Fibroblast of skin of left biceps (primary cell): ENCODE measurements at places on chromosomes 4 and X.

DNA sequence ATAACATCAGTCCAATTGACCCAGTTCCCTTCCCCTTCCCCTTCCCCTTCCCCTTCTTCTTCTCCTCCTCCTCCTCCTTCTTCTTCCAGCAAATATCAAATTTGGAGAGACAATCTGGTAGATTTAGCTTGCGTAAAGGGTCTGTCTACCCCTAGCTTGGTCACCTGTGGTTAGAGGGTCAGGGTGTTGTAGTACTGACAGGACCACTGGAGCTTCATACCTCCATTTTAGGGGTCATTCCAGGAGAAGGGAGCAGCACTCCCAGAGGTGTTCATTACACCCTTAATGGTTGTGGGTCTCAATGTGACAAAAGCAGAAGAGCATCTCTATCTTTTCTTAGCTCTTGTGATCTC lies 3.7 kb upstream of the FGB start:
- DNase-seq: no peak

DNA sequence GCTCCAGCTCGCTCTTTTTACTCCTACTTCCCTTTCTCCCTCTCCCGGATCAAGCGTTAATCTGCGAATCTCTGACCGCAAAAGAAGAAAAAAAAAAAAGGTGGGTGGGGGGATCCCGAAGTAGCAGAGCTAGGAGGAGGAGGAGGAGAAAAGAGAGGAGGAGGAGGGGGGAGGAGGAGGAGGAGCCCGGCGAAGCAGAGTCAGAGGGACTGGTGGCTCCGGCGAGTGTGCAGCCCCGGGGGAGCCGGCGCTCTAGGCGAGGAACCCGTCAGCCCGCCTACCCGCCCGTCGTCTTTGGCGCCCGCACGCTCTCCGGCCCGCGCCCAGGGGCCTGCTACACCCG lies at the start of gene NHSL2:
NHSL2 (plus strand) TSS at position 203 of the 343 bp plus-strand sequence.
- DNase-seq: no peak

- no peak for DNase-seq
These were observed 96.5 kb downstream of the HDAC8 start for GRCh38 chrX:72475952-72476668.

DNA sequence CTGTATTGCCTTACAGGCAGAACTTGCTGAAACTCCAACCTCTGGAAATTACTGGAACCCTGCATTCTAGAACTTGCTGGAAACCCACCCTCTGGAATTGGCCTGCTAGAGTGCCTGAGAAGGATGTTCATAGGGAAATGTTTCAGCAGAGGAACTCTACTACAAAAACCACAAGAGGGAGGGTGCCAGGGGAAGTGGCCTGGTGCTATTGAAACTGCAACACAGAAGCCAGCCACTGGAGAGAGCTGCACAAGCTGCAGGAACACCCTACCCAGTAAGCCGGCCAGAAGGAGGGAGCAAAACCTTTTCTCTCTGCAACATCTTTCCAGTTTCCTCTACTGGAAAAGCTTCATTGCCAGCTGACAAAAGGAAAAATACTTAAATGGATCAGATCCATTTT lies 2.5 kb upstream of the BRWD3 start:
- no peak for DNase-seq

GRCh38 chr4:37662861-37663390 lies 23.2 kb downstream of the RELL1 start:
- DNase-seq: no peak

DNA sequence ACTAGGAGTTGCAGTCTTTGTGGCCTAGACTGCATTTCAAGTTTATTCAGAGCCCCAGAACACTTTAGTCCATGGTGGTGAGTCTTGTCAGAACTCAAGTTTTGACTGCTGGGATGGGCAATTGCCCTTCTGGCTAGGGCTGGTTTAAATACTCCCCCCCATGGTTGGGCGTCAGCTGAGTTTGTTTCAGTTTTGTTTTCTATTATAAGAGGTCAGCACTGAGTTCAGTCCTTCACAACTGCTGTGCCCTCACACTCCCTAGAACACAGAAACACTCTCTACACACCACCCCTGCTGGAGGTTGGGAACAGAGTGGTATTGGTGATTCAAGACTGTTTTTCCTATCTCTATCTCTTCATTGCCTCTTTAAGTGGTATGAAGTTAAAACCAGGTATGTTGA lies 217.0 kb downstream of the GUCY2F start:
- DNase-seq: no peak

GRCh38 chr4:171981185-171981584 lies 168.0 kb downstream of the GALNTL6 start:
- DNase-seq: no peak

- no peak for DNase-seq
These were observed 91.5 kb downstream of the PJA1 start for GRCh38 chrX:69073721-69074120.

GRCh38 chr4:183354219-183354618 lies 32.0 kb upstream of the CLDN24 start:
- no peak for DNase-seq

DNA sequence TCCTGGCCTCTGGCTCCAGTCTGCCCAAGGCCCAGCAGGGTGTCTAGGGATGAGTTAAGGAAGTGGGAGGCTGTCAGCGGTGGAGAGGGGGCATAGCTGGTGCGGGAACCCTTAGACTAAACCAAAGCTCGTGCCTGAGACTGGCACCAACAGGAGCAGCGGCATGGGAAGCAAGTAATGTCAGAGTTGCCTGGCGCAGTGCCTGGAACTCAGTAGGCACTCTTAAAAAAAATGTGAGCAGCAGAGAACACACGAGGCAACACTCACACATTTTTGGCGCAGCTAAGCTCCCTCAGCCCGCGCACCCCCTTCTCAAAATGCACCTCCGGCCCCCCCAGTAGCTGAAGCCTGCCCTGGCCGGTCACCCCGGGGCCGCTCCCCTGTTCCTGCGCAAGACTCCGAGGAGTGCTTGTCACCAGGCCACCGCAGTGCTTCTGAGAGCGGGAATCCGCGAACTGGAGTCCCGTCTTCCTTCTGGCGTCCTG lies 583 bp downstream of the GABRE start:
- no peak for DNase-seq

DNA sequence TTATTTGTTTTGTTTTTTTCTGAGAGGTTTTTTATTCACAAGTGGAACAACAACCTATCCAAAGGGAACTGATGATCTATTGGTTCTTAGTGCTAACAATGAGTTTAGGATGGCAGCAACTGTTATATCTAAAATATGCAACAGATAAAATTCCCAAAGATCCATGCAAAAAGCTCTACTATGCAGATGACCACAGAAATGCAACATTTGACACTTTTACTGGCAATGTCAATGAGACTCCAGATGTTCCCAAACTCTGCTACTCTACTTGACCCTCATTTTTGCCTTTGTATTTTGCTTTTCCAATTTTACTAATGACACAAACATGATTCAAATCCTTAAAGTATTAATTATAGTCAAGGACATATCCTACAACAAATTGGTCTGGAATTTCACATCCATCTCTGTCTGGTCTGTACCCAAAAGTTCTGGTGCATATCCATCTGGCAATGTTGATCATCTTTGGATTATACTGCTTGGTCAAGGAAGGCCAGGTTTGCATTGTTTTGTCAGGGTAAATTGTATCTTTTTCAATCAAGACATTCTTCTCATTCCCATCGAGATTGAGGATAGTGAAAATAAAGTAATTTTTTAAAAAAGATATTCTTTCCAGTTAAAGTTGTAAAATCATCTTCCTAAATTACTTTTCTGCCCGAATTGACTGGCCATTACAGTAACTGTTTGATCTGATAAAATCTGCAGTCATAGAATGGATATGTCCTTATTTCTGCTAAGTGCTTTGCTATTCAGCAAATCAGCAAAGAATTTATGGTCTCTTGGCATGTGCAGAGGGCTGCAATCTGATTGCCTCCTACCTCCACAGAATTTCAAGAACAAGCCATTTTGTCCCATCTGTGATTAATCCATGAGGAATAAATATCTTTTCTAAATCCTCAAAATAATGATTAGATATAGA lies 73.6 kb downstream of the FGFBP1 start:
- no peak for DNase-seq

DNA sequence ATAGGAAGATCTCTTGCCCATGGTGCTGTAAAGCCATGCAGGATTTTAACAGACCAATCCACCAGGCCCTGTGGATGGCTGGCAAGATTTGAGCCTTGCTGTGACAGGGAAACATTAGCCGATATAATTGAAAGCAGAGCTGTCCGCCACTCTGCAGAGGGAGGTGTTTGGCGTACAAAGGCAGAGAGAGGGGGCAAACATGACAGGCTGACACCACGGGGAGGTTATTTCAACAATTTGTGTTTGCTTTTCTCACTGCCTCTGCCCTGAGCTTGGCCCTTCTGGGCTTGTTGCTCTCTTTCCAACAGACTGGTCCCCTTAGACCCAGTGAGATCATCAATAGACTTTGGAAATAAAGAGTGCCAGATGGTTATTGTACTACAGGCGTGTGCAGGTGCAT lies 59.4 kb downstream of the CLNK start:
- DNase-seq: no peak

- DNase-seq: no peak
These were observed at the start of gene BCOR for GRCh38 chrX:40097504-40098263. TSS of gene BCOR (minus strand) at chrX:40097958. CDS start at chrX:40077929, 20,029 bp downstream.

DNA sequence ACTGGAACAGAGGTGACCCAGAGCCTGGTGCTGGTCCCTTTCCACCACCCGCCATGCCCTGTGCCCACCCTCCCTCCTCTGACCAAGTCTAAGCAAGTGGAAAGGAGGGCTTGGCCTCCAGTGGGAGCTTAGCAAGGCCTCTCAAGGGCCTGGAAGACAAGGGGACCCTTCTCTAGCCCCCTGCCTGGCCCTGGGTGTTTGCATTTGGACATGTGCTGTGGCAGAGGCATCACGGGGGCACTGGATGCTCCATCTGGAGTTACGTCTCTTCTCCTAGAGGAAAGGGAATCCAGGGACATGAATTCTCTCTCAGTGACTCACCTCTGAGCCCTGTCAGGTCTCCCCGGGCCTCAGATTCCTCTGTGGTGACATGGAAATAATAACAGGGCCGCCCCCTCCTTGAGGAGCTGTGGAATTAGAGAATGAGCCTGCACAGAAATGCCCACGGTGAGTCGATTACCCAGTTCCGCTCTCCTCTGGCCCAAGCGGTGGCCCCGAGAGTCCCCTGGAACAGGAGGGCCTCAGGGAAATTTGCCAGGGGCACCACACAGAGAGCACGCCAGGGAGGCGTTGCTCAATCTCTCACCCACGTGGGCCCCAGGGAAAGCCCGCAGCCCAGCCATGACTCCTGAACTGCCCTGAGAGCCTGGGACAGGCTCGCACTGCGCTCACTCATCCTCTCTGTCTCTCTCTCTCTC lies 189.6 kb downstream of the BCOR start:
- peak; percentile 86 for DNase-seq

DNA sequence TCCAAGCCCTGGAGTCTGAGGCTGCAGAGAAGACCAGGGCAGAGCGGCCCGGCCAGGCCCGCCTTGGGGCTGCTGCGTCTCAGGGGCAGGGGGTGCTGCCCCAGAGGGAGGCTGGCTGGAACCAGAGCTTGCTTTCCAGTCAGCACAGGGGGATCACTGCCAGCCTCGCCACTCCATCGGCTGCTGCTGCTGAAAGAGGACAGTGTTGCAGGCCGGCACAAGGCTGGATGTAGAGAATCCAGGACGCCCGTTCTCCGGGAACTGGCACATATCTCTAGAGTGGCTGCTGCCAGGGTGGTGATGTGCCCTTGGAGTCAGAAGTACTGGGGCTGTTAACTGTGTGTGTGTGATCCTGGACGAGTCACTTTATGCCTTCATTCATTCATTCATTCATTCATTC lies 31.9 kb upstream of the SORCS2 start:
- DNase-seq: no peak

GRCh38 chr4:12137575-12137974 lies 708.9 kb upstream of the HS3ST1 start:
- DNase-seq: no peak

GRCh38 chr4:146522869-146523205 lies 1.1 kb upstream of the SLC10A7 start:
- DNase-seq: no peak

- no peak for DNase-seq
These were observed 178.5 kb downstream of the COL25A1 start for GRCh38 chr4:109123951-109124350.

GRCh38 chr4:179361978-179362486 lies 1919.8 kb upstream of the AGA start:
- no peak for DNase-seq
